ENCODE measurements at places on chromosomes 13 and 19. TPM values are rescaled to one million over a fixed set of nuclear protein-coding genes. Genes with fewer than 3 reads are reported as not detected.
A peak's percentile ranks its signal among the peaks of the same experiment; 100 is the strongest.

GRCh38 chr13:113857531-113858195, 6.2 kb downstream of the GAS6 start:
- no peak overlapping the region for H3K27ac ChIP-seq
- H3K27me3 ChIP-seq = peaks cover 22% of the 10 kb centered on the region
- peaks cover 30% of the 10 kb centered on the region for H3K4me1 ChIP-seq
- H3K4me3 ChIP-seq = no peak overlapping the region

DNA sequence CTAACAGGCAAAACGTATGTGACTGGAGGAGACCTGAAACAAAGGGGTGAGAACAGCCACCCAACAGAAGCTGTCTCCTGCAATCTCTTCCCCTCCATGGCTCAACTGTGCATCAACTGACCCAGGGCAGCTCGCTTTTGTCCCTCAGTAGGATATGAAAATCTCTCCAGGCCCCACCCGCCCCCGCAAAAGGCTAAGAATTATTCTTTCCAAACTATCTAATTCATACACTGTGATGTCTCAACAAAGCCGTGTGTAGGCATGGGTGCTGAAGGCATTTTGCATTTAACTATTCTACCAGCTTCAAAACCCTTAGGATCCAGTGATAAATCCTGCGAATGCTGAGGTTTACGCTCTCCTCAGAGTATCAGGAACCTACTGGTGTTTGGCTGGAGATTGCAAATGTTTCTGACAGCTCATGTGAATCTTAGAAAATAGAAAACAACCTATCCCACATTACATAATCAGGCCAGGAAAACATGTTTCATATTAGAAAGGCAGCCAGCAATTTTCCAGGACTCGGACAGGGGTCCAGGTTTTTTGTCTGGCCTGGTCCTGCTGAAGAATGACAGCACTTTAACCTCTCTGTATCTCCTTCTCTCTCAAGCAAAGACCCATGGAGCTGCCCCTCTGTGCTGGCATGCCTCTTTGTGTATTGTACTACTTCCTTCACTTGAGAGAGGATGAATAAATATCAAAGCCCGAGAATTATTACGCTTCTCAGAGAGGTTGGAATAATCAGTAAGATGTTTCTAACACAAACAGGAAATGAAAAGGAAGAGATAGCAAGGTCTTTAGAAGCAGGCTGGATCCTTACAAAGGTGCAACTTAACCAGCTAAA, 17.3 kb downstream of the DHRS12 start:
- H3K4me1 ChIP-seq = peaks cover 15% of the 10 kb centered on the region
- no peak overlapping the region for H3K4me3 ChIP-seq
- no peaks in the 10 kb centered on the region for H3K36me3 ChIP-seq
- no peaks in the 10 kb centered on the region for H3K27me3 ChIP-seq
- H3K27ac ChIP-seq = no peak overlapping the region
- no peak for DNase-seq

- H3K36me3 ChIP-seq = no peaks in the 10 kb centered on the region
- no peak overlapping the region for H3K4me3 ChIP-seq
- H3K4me1 ChIP-seq = no peaks in the 10 kb centered on the region
- no peak for DNase-seq
Measured at GRCh38 chr13:91659256-91660075, 261.0 kb downstream of the GPC5 start.

Gene MAN2B1
- total RNA-seq = 150 TPM

GRCh38 chr19:4304538-4305256, at the start of gene FSD1:
Gene FSD1 (plus strand): TSS chr19:4304598. CDS start chr19:4304747, 149 bp downstream.
- peak; percentile 68 for DNase-seq
- H3K36me3 ChIP-seq = no peaks in the 10 kb centered on the region
- peaks cover 21% of the 10 kb centered on the region for H3K4me1 ChIP-seq
- no peaks in the 10 kb centered on the region for H3K27me3 ChIP-seq
- no peak within 1 kb of the TSS for H3K27ac ChIP-seq

Gene ATP4A
- not detected for total RNA-seq

- H3K27ac ChIP-seq = no peak overlapping the region
- H3K36me3 ChIP-seq = no peaks in the 10 kb centered on the region
- H3K4me3 ChIP-seq = no peak overlapping the region
Measured at GRCh38 chr13:109610517-109610916, 175.9 kb downstream of the IRS2 start.

- H3K27me3 ChIP-seq = peaks cover 61% of the 10 kb centered on the region
- peaks cover 31% of the 10 kb centered on the region for H3K4me1 ChIP-seq
- no peak for DNase-seq
- H3K27ac ChIP-seq = no peak within 1 kb of the TSS
Measured at GRCh38 chr13:57631596-57632275, at the start of gene PCDH17. Gene PCDH17 (plus strand): TSS chr13:57631744. CDS start chr13:57632547, 803 bp downstream.

DNA sequence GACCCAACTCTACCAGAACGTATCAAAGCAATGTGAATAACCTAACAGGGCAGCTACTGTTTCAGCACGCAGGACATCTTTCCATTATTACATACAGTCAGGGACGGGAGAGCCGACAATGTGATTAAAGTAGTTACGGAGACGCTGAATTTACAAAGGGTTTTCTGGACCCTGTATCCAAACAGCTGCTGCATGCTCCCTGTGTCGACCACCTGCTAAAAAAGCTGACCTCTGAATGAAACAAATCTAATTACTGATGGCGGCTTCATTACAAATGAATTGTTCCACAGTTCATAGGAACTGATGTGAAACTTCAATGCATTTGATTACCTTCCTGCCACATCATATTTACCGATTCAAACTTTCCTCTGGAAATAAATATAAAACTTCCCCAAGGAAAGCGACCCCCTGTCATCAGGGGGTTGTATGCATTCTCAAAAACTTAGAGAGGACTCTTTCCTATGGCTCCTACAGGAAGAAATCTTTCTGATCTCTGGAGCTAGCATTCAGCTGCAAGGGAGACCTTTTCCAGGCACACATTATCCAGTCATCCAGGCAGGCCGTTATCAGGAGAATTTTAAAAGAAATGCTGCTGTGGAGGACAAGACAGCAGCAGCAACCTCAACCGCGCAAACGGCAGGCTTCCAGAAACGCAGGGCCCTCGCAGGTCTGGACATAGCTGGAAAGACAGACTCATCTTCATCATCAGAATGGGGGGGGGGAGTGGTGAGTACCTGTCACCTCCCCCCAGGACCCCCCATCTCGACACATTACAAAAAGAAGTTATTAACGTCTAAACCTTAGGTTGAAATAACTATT, 3.1 kb downstream of the EFNB2 start:
- DNase-seq = no peak
- H3K4me3 ChIP-seq = no peak overlapping the region
- H3K27ac ChIP-seq = no peak overlapping the region

DNA sequence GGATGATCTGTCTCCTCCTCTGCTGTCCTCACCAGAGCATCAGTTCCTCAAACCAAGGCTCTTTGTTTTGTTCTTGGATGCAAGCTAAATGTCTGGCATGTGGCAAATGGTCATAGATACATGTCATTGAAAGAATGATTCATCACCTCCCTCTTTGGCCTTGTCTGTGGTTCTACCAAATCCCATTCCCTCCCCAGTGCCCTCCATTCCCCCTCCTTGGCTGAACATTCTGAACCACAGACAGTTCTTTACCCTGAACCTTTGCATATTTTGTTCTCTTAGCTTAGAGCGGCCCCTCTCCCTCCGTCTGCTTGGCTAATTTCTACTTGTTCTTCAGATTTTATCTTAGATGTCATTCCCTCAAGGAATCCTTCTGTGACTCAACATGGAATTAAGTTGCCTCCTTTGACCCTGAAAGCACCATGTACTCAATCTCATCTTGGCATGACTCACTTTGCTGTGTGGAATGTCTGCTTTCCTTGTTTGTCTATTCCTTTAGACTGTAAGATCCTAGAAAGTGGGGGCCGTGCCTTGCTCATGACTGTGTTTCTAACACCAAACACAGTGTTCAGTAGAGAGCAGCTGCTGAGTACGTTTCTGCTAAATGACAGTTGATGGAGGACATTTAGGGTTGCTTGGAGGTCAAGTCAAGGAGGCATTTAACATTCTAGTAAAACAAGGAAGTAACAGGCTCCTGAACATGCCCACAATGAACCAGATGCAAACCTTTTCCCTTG, 8.1 kb downstream of the ALOX5AP start:
- peaks cover 71% of the 10 kb centered on the region for H3K36me3 ChIP-seq
- peak overlapping the region; percentile 32 for H3K4me3 ChIP-seq
- peaks cover 72% of the 10 kb centered on the region for H3K4me1 ChIP-seq
- no peak for DNase-seq
- H3K27me3 ChIP-seq = no peaks in the 10 kb centered on the region
- peak overlapping the region; percentile 92 for H3K27ac ChIP-seq

Gene HIPK4
- total RNA-seq = 0.10 TPM

Gene CYP4F2
- total RNA-seq = not detected

DNA sequence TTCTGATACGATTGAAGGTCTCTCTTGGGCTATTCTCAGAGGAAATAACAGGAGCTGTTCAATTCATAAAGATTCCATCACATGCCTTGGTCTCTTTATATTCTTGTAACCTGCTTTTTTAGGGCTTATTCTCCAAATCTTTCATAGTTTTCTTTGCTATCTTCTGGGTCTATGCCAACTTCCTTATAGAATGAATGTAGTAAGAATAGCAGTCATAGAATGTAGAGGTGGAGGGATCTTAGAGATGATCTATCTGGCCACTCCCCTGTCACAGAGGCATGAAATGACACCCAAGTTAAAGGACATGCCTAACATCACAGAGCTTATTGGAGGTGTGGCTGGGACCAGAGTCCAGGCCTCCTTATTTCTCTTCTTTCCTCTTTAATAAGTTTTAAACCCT, 13.2 kb downstream of the LCP1 start:
- H3K4me1 ChIP-seq = peaks cover 95% of the 10 kb centered on the region
- peak overlapping the region; percentile 47 for H3K4me3 ChIP-seq
- H3K36me3 ChIP-seq = peaks cover 92% of the 10 kb centered on the region
- no peaks in the 10 kb centered on the region for H3K27me3 ChIP-seq
- DNase-seq = no peak

- H3K27me3 ChIP-seq = peaks cover 47% of the 10 kb centered on the region
- DNase-seq = no peak
- H3K36me3 ChIP-seq = no peaks in the 10 kb centered on the region
- H3K27ac ChIP-seq = no peak overlapping the region
- H3K4me3 ChIP-seq = no peak overlapping the region
- no peaks in the 10 kb centered on the region for H3K4me1 ChIP-seq
Measured at GRCh38 chr13:110396913-110397381, 89.9 kb downstream of the COL4A2 start.

GRCh38 chr13:100954430-100955305, 280.1 kb upstream of the TMTC4 start:
- no peak overlapping the region for H3K4me3 ChIP-seq
- no peaks in the 10 kb centered on the region for H3K4me1 ChIP-seq
- H3K36me3 ChIP-seq = no peaks in the 10 kb centered on the region
- no peak overlapping the region for H3K27ac ChIP-seq

Gene PSG1
- total RNA-seq = not detected
